ENCODE measurements at places on chromosomes 11 and 22. TPM values are rescaled to one million over a fixed set of nuclear protein-coding genes. Genes with fewer than 3 reads are reported as not detected.

DNA sequence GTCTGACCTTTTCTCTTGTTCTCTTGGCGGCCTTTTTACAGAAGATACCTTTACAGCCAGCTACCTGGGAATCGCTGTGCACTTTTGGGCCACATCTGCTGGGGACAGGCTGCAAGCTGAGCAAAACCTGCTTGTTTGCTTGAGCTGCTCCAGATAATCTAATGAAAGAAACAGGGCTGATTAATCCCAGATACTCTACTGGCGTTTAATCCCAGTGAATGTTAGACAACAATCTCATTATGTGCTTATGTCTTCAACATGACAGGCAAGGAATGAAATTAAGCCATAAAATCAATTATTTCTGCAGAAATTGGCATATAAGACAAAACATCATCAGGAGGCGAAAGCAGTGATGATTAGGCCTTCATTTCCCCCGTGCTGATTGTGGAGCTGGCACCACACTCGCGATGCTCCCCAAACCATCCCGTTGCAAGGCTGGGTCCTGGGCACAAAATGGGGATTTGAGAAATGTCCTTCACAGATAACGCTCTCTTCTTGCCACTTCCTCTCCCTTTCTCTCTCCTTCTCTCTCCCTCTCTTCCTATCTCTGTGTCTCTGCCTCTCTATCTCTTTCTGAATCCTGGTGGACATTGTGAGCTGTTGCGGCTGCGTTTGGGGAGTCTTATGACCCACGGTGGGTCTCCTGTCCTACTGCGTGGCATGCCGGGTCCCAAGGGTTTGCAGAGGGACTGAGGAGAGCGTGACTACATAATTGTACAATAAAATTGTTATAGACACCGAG, 1053.8 kb downstream of the TBC1D22A start:
- H3K27me3 ChIP-seq = no peaks in the 10 kb centered on the region
- peak; percentile 4 for DNase-seq
- H3K27ac ChIP-seq = no peak overlapping the region

GRCh38 chr11:119094816-119095065, 6.9 kb downstream of the DPAGT1 start:
- H3K36me3 ChIP-seq = peaks cover 55% of the 10 kb centered on the region
- no peak for DNase-seq
- H3K4me3 ChIP-seq = peak overlapping the region; percentile 93
- peaks cover 2% of the 10 kb centered on the region for H3K27me3 ChIP-seq
- H3K4me1 ChIP-seq = peaks cover 47% of the 10 kb centered on the region
- peak overlapping the region; percentile 94 for H3K27ac ChIP-seq

DNA sequence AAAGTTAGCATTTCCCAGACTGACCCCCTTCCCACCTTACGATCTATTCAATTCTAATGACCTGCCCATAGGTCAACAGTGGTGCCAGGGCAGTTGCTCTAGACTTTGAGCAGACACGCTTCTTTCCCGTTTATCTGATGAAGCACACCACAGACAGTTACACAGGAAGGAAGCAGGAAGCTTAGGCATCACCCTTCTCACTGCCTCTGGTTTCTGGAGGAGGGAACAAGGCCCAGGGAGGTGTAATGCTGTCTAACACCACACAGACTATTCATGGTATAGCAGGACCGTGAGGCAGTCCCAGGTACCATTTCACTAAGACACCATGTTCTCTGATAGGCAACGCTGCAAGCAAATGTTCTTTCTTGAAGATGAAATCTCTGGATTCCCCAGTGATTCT, 279.4 kb downstream of the NTM start:
- no peak for DNase-seq
- no peaks in the 10 kb centered on the region for H3K27me3 ChIP-seq
- H3K4me1 ChIP-seq = no peaks in the 10 kb centered on the region
- H3K4me3 ChIP-seq = no peak overlapping the region
- no peak overlapping the region for H3K27ac ChIP-seq
- H3K36me3 ChIP-seq = no peaks in the 10 kb centered on the region

DNA sequence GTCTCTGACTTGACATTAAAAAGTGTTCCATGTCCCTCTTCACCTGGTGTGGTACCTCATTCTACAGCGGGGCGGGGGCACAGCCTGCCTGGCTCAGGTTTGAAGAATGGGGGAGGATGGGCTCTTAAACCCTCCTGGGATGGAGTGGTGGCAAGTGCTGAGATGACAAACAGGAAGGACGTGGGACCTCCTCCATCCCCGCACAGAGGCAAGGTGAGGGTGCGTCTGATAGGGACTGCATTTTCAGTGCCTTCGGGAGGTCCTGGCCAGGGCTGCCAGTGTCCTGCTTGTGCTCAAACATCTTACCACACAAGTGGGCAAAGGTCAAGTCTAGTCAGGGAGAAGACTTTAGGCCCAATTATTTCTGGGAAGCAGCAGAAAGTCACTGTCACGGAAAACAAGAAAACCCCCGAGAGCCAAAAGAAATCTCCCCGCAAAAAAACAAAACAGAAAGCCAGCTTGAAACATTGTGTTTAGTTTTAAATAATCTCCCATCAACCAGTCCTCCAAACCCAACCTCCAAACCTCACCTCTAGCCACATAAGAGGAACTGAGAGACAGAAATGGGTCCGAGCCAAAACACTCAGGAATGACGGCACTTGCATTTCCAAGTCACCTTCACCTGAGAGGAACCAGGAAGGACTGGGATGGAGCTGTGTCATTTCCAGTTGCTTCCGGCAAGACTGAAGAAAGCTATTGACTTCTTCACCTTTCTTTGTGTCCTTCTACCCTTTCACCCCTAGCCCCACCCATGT, 966.5 kb downstream of the NTM start:
- no peaks in the 10 kb centered on the region for H3K36me3 ChIP-seq
- no peak overlapping the region for H3K4me3 ChIP-seq
- DNase-seq = no peak
- H3K27ac ChIP-seq = no peak overlapping the region

DNA sequence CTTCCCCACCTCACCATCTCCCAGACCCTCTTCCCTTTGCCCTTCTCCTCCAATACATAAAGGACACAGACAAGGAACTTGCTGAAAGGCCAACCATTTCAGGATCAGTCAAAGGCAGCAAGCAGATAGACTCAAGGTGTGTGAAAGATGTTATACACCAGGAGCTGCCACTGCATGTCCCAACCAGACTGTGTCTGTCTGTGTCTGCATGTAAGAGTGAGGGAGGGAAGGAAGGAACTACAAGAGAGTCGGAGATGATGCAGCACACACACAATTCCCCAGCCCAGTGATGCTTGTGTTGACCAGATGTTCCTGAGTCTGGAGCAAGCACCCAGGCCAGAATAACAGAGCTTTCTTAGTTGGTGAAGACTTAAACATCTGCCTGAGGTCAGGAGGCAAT, 58.2 kb downstream of the TIMP3 start:
- H3K4me3 ChIP-seq = no peak overlapping the region

DNA sequence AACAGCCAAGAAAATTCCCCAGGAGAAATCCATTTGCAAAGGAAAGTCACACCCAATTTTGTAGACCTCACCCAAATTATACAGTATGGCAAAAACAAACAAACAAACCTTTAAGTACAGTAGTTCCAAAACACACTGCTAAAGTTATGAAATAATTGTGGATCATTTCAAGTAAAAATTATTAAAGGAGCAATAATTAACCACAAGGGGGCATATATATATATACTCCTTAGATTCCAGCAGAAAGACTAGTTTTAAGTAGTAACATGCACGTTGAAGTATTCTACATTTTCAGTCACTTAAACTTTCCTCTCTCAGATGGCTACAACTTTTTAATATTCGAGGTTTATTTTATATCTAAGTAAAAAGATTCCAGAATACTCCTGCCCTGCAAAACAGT, 26.8 kb downstream of the RNF141 start:
- H3K4me1 ChIP-seq = peaks cover 9% of the 10 kb centered on the region
- H3K27me3 ChIP-seq = no peaks in the 10 kb centered on the region
- peaks cover 2% of the 10 kb centered on the region for H3K36me3 ChIP-seq
- H3K4me3 ChIP-seq = no peak overlapping the region

- H3K4me1 ChIP-seq = no peaks in the 10 kb centered on the region
- no peaks in the 10 kb centered on the region for H3K36me3 ChIP-seq
- no peak for DNase-seq
Observed at GRCh38 chr11:69233744-69234570, 60.0 kb upstream of the MYEOV start.

DNA sequence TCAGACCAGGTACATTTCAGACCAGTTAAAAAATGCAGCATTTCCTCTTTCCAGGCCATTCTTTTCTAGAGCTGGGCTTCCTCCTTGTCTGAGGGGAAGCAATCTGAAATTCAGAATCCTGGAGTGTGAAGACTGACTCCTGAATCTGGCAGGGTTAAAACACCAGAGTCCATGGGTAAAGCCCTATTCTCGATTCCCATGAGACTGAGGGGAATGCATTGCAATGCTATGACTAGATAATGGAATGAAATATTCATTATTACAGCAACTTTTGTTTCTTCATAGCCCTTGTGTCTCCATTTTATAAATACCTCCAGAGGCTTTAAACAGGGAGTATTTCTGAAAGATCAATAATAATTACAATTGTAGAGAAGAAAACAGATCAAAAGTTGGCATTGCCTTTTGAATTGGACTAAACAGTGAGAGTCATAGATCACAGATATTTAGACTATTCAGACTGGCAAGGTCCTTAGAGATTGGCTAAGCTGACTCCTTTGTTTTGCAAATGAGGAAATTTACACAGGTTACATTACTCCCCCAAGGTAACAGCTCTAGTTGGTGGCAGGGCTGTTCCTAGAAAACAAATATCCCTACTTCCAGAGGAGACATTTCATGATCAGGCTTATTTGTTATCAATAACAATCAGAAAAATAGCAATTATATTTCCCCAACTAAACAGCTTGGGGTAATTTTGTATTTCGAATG, 632.6 kb upstream of the KIRREL3 start:
- no peak overlapping the region for H3K4me3 ChIP-seq
- no peak for DNase-seq
- no peaks in the 10 kb centered on the region for H3K27me3 ChIP-seq
- no peak overlapping the region for H3K27ac ChIP-seq

- no peak for DNase-seq
- no peaks in the 10 kb centered on the region for H3K36me3 ChIP-seq
- no peak overlapping the region for H3K4me3 ChIP-seq
- no peak overlapping the region for H3K27ac ChIP-seq
- no peaks in the 10 kb centered on the region for H3K27me3 ChIP-seq
Observed at GRCh38 chr11:1970956-1971355, 23.8 kb downstream of the MRPL23 start.

DNA sequence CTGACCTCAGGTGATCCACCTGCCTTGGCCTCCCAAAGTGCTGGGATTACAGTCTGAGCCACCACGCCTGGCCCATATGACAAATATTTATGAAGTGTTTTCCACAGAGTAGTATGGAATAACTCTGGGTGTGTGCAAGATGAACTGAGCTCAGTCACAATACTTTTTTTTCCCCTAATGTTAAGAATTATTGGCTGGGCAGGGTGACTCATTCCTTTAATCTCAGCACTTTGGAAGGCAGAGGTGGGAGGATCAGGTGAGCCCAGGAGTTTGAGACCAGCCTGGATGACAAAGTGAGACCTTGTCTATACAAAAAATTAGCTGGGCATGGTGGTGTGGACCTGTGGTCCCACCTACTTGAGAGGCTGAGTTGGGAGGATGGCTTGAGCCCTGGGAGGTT, 6.4 kb downstream of the PTPRJ start:
- no peak overlapping the region for H3K4me3 ChIP-seq
- H3K27ac ChIP-seq = peak overlapping the region; percentile 34
- no peak for DNase-seq
- H3K36me3 ChIP-seq = peaks cover 43% of the 10 kb centered on the region
- H3K4me1 ChIP-seq = peaks cover 72% of the 10 kb centered on the region

GRCh38 chr11:66073669-66074068, 3.6 kb downstream of the PACS1 start:
- H3K4me1 ChIP-seq = peaks cover 39% of the 10 kb centered on the region
- no peak for DNase-seq
- peaks cover 35% of the 10 kb centered on the region for H3K36me3 ChIP-seq
- no peak overlapping the region for H3K27ac ChIP-seq

DNA sequence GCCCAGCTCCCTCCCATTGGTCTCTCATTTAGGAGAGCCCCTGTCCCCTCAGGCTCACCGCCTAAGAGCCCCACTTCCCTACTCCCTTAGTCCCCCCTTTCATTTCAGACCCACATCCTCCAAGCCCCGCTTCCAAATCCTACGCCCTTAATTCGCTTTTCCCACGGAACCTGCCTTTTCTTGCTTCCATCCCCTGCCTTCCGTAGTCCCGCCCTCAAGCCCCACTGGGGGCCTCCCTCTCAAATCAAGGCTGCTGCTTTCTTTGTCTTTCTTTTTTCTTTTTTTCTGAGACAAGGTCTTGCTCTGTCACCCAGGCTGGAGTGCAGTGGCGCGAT, 396 bp downstream of the CCDC157 start:
- DNase-seq = no peak
- peak overlapping the region; percentile 85 for H3K4me3 ChIP-seq
- peaks cover 45% of the 10 kb centered on the region for H3K4me1 ChIP-seq

DNA sequence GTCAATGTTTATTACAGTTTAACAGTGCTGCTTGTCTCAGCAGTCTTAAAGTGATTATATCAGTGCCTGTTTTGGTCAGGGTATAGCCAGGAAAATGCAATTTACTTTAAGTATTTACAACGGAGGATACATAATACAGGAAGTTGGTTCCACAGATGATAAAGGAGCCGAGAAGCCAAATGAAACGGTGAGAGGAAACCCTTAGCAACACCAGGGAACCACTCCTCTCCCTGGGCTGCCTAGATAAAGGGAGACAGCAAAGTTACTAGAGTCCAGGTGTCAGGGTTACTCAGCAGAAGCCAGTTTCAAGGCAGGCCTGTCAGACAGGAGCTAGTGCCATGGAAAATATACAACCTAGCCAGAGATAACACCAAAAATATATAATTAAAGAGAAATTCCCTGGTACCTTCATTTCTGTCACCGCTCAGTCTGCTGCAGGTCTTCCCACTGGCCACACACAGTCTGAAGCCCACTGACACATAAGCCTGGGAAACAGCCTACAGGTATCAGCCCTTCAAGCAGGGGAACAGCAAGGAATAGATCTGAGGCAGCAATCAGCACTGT, 55.5 kb downstream of the FAM76B start:
- no peak overlapping the region for H3K4me3 ChIP-seq
- H3K27me3 ChIP-seq = peaks cover 16% of the 10 kb centered on the region
- no peak for DNase-seq
- H3K27ac ChIP-seq = no peak overlapping the region

- DNase-seq = no peak
- H3K36me3 ChIP-seq = no peaks in the 10 kb centered on the region
Observed at GRCh38 chr11:80284946-80285785, 844.3 kb upstream of the TENM4 start.

- DNase-seq = peak; percentile 61
- peaks cover 22% of the 10 kb centered on the region for H3K4me1 ChIP-seq
- no peaks in the 10 kb centered on the region for H3K27me3 ChIP-seq
- H3K36me3 ChIP-seq = peaks cover 4% of the 10 kb centered on the region
Observed at GRCh38 chr22:38570779-38571364, 889 bp upstream of the DMC1 start.

Gene VSIG10L2
- total RNA-seq = not detected

Gene SPA17
- 2.9 TPM for total RNA-seq

Gene PGA4
- not detected for total RNA-seq

Gene SMC1B
- total RNA-seq = 2.4 TPM

Gene SORL1
- 17.4 TPM for total RNA-seq

Gene RASL10A
- total RNA-seq = 0.70 TPM

Measured in activated CD8-positive, alpha-beta memory T cell treated with anti-CD3 and anti-CD28 coated beads, Interleukin-2, amount 10 ng/mL, durations not matched to agents 7 days and 5 days (primary cell).